ENCODE measurements at places on chromosomes 2 and 18. TPM values are rescaled to one million over a fixed set of nuclear protein-coding genes. Genes with fewer than 3 reads are reported as not detected.

DNA sequence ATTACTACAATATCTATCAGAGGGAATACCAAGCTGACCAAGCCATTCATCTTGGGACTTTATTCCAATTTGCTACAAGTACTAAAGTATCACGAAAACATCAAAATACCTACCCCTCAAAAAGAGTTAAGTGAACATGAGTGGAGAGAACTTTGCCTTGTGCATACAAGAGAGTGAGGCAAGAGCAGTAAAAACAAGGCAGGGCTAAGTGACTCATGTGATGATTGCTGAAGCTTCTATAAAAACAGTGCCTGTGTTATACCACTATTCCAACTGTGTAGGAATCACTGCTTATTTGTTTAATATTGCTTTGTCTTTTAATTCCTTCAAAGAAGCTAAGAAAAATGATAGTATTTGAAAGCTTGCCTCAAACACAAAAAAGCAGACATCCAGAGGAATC, 61.2 kb downstream of the FARSB start:
- DNase-seq = no peak
- H3K4me3 ChIP-seq = no peak overlapping the region
- no peak overlapping the region for H3K27ac ChIP-seq

- no peaks in the 10 kb centered on the region for H3K27me3 ChIP-seq
- no peak for DNase-seq
- no peaks in the 10 kb centered on the region for H3K4me1 ChIP-seq
- H3K27ac ChIP-seq = no peak overlapping the region
- no peaks in the 10 kb centered on the region for H3K36me3 ChIP-seq
- H3K4me3 ChIP-seq = no peak overlapping the region
These were observed 473.7 kb upstream of the SALL3 start for GRCh38 chr18:78505851-78506461.

DNA sequence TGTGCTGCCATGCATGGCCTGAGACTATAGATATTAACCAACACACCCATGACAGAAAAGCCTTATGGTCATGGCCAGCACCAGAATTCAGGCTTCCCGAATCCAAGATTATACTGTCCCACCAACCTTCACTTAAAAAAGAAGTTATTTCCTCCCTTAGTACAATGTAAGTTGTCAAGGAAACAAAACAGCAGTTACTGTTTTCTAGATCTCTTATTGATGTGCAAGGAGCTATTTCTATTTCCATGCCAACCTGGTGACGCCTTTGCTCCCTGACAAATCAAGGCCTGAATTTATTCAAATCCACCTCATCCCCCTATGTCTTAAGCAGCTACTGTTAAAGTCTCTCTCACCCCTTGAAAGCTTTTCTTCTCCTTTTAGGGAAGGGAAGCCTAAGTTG, 249.3 kb downstream of the ZNF521 start:
- no peaks in the 10 kb centered on the region for H3K36me3 ChIP-seq
- no peak for DNase-seq
- H3K27me3 ChIP-seq = no peaks in the 10 kb centered on the region
- H3K4me3 ChIP-seq = no peak overlapping the region
- H3K4me1 ChIP-seq = peaks cover 4% of the 10 kb centered on the region

DNA sequence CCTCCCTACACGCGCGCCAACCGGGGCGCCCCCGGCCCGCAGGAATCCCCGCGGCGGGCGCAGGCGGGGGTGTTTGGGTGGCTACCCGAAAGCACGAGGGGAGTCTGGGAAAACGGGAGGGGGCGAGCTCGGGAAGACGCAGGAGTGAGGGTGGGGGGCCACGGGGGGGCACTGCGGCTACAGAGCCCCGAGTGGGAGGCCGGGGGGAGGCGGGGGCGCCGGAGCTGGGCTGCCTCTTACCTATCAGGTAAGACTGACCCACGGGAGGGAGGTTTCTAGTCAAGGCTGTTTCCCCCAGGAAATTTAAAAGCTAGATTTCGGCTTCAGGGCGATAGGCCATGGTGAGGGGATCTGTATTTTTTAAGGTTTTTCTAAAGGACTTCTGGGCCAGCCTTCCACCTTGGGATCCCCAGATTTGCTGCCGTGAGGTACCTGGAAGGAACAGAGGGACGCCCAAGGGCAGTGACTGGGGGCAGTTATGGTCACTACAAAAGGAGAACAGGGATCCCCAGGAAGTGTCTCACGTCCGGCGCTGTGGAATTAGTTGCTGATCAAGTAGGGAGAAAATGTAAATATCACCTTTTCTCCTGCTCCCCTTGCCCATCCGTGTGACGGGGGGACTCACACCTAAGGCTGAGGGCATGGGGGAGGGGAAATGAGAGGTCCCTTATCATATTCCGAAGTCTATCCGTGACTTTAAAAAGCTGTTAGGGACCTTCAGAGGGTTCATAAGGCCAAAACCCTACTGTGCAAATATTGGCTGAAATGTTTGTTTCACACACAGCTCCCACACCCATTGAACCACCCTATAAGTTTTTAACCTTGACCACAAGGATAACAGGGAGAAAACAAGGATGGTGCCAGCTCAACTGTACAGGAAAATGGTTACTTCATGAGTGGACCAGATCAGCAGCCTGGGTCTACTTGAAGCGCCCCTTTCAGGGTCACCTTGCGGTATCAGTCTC, 638 bp upstream of the IRS1 start:
- no peaks in the 10 kb centered on the region for H3K27me3 ChIP-seq
- no peaks in the 10 kb centered on the region for H3K36me3 ChIP-seq
- peak overlapping the region; percentile 95 for H3K4me3 ChIP-seq

The SAG gene
- total RNA-seq = not detected

The POLE4 gene
- total RNA-seq = 49.5 TPM

Measured in gastrocnemius medialis (tissue), 4 donors.